ENCODE measurements at places on chromosomes 6 and 20. TPM values are rescaled to one million over a fixed set of nuclear protein-coding genes. Genes with fewer than 3 reads are reported as not detected.

DNA sequence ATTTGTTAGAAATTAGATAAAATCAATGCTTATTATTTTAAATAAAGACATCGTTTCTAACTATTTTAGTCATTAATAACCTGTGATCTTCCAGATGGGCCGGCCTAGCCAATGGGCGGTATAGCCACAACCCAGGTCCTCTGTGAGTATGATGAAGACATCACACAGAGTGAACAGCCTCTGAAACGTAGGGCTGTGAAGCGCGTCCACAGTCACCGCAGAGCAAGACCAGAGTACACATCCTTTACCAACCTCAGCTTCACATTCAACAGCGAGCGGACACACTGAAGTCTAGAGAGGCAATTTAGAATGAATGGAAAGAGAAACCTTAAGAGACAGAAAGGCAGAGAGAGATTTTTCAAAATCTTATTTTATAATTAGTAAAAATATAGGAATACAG, 125.0 kb upstream of the RPS6KA2 start:
- no peak for DNase-seq

GRCh38 chr20:41393705-41394066, 27.1 kb upstream of the EMILIN3 start:
- no peak for DNase-seq

- DNase-seq: no peak
Measured at GRCh38 chr6:27471365-27472115, 1.4 kb downstream of the ZNF184 start.

DNA sequence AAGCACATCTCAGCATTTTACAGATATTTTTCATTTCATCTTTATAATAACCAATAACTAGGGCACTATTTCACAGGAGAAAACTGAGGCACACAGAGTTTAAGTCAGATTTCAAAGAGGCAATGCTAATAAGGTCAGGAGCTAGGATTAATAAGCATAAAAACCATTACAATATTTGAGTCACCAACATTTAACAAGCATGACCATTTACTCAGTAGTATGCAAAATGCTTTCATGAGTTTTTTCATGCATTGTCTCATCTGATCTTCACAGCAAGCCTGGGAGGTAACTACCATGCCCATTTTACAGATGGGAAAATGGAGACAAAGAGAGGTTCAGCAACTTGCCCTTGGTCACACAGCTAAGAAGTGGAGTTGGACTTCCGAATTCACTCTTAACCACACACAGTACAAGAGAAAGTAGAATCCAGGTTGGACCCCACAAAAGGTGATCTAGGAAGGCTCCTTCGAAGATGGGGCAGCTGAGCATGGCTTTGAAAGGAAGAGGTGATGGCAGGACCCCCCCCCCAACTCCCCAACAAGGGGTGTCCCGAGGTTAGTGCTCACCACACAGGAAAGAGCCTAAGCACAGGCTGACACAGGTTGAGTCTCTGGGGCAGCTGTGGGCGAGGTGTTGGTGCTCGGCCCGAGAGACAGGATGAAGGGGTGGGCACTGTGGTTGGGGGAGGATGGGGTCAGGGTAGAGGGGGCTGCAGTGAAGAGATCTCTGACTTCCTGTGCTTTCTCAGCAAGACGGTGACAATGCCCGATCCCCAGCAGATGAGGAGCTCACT, 108.8 kb downstream of the PREX1 start:
- DNase-seq: no peak

GRCh38 chr6:37477656-37478435, 21.8 kb downstream of the CCDC167 start:
- DNase-seq: no peak

DNA sequence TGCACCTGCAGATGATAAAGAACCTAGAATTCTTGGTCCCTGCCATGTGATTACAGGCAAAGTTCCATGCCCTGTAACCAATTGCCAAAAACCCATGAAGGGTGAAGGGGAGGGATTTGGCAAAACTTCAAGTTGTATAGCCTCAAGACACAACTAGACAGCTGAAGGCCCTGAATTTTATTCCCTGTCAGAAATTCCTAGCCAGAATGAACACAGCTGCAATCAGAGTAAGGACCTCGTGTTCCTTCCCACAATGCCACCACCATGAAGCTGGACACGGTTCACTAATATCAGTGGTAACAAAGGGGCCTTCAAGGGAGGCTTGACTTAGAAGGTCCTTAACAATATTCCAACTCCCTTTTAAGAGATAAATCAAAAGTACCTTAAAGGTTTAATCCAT, 22.5 kb upstream of the IRAK1BP1 start:
- no peak for DNase-seq

GRCh38 chr20:59891581-59891980, 41.9 kb downstream of the SYCP2 start:
- DNase-seq: no peak

GRCh38 chr6:113630738-113631535, 226.2 kb upstream of the MARCKS start:
- DNase-seq: peak; percentile 80

- no peak for DNase-seq
Measured at GRCh38 chr6:15250187-15251168, 4.6 kb downstream of the JARID2 start.

DNA sequence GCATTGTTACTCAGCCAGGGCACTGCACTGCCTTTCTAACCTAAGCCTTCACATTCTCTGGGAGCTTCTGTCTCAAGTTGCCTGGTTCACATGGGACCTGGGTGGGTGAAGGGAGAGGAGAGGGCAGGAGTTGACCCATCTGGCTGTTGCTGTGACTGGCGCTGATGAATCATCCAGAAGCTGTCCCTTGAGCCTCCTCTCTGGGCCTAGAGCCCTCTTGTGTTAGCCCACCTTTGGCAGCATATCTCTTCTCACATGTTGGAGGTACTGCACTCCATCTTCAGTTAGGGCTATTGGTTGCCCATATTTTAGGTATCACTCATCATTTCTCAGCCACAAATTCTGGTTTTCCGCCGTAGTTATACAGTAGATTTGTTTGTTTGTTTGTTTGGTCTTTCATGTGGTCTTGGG, 19.8 kb downstream of the XRN2 start:
- peak; percentile 58 for DNase-seq

- DNase-seq: peak; percentile 89
Measured at GRCh38 chr6:42131531-42131930, 10.9 kb downstream of the C6orf132 start.

- no peak for DNase-seq
Measured at GRCh38 chr20:49387581-49387939, 94.9 kb downstream of the KCNB1 start.

DNA sequence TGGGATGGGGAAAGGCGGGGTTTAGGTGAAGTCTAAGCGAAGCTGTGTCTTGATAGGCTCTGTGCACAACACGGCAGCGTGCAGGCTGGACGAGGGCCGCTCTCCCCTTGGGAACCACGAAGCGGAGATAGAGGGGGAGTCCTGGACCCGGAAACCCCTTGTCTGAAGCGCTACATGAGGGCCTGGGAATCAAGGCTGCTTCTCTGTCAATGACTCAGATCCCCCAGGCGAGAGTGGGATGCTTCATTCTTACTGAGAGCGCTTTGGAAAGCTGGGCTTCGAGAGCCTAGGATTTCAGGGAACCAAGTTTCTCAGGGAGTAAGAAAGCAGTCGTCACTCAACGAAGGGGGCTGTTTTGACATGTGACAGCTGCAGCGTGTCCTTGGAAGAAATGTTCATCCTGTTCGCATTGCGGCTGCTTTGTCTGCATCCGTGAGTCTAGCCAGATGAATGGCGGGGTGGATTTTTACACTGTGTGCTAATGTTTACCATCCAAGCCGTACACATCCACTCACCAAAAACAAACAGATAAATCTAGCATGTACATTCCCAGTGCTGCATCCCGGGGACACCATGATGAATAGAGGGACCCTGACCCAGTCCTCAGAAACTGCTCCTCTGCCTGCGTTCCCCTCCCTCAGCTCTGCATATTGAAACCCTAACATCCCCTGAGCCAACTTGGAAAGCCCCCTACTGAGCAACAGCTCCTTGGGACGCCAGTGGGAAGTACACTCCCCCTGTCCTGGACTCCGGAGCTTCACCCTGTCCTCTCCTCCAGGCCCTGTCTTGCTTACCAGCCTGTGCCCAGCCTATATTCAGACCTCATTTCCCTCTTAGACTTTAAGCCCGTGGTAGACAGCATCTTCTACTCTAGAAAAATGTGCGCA, 24.5 kb upstream of the RTF2 start:
- DNase-seq: peak; percentile 47

DNA sequence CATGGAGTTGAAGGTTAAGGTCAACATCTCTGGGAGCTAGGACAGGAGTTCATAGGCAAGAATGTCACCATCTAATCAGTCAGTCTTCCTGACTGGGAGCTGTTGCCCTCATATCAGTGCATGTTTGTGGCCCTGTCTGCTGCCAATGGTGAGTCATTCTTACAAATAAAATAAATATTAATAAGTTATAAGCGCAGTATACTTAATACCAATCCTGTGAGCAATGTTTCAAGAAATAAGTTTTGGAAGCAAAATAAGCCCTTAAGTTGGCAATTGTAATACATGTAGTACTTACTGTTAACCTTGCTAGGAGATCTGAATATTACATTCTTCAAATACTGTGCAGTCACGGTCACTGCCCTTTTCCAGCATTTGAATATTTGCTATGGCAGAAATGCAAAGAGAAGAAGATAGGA, 20.2 kb upstream of the MDGA1 start:
- peak; percentile 53 for DNase-seq

GRCh38 chr20:50281831-50282591, 91.4 kb downstream of the CEBPB start:
- no peak for DNase-seq

DNA sequence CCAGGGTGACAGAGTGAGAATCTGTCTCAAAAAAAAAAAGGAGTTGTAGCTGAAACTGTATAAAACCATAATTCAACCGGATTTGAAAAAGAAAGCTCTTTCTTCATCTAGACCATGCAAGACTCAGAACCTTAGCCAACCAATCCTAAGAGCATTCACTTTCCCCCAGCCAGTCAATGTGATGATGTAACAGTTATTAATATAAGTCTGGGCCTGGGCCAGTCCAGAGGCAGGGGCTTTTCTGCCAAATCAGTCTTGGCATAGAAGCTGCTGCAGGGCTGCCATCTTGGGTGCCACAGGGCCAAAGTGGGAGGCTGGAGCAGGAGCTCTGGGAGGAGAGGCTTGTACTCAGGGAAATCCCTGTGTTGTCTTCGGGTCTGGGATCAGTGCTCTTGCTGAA, 288.4 kb downstream of the CLIC5 start:
- DNase-seq: no peak

The GHRH gene
- not detected for total RNA-seq

The ZKSCAN4 gene
- 11.5 TPM for total RNA-seq

The NKAIN4 gene
- total RNA-seq: not detected

The RPP21 gene
- total RNA-seq: 106 TPM

The TUBB1 gene
- total RNA-seq: 0.17 TPM

The SLC17A9 gene
- not detected for total RNA-seq

The GGTLC1 gene
- total RNA-seq: not detected

The LPA gene
- not detected for total RNA-seq

The PRRT1 gene
- not detected for total RNA-seq

The POU3F2 gene
- total RNA-seq: 3.3 TPM

The NKX2-2 gene
- total RNA-seq: 2.6 TPM

The SSTR4 gene
- not detected for total RNA-seq
